ENCODE measurements at places on chromosomes 5 and 9.

DNA sequence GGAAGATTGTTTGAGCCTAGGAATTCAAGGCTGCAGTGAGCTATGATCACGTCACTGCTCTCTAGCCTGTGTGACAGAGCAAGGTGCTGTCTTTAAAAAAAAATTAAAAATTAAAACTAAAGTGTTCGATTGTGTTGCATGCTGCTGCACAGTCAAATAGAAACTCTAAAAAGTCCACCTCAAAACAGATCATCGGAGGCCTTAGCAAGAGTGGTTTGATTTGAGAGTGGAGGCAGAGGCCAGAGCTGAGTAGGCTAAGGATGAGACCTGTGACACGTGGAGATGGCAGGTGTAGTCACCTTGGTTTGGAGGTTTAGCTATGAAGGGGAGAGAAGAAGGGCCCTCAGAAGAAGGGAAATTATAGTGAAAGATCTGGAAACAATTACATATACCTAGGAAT lies 2.8 kb upstream of the PTPDC1 start:
- DNase-seq = no peak

DNA sequence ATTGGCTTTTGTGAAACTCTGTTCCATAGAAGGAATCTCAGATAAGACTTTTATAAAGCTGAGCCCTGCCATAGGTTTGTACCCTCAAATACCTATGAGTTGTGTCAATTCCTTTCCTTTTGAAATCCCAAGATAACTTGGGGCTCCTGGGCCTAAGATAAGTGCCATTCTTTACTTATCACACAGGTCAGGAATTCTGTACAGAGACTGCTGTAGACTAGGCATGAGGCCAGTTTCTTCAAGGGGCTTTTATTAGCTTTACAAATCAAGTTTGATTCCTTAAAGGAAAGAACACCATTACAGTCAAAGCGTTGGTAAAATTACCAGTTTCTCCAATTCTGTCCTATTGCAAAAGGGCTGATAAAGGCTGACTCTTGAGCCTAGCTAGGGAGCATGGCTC lies 39.2 kb downstream of the SHC3 start:
- peak; percentile 48 for DNase-seq

DNA sequence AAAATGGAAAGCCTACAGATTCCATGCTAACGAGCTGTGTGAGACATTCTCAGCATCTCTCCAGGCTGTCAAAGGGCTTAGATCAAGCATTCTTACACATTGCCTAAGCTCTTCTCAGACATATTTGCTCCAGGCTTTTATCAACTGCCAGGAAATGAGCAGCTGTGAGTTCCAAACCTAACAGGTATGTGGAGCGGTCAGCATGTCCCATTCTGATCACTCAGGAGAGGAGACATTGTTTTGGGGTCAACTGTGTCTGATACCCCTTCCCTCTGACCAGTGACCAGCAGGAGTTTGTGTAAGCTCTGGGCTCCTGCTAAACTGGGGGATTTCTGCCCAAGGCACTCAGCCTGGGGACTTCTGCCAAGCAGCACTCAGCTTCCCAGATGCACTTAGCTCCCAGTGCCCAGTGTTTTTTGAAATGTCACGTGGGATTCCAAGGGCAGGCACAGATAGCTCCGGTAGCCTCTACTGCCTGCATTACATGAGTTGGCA lies 229.1 kb downstream of the SEC61B start:
- DNase-seq = peak; percentile 62

GRCh38 chr9:77514886-77515711 lies 133.0 kb downstream of the GNA14 start:
- DNase-seq = peak; percentile 91

GRCh38 chr5:180806351-180807011 lies 3.9 kb upstream of the MGAT1 start:
- no peak for DNase-seq

GRCh38 chr5:141672841-141673813 lies 8.9 kb downstream of the ARAP3 start:
- DNase-seq = no peak

GRCh38 chr5:135308752-135309151 lies 90.3 kb downstream of the MACROH2A1 start:
- peak; percentile 97 for DNase-seq

GRCh38 chr5:157590478-157590877 lies 14.9 kb upstream of the ADAM19 start:
- DNase-seq = peak; percentile 43

DNA sequence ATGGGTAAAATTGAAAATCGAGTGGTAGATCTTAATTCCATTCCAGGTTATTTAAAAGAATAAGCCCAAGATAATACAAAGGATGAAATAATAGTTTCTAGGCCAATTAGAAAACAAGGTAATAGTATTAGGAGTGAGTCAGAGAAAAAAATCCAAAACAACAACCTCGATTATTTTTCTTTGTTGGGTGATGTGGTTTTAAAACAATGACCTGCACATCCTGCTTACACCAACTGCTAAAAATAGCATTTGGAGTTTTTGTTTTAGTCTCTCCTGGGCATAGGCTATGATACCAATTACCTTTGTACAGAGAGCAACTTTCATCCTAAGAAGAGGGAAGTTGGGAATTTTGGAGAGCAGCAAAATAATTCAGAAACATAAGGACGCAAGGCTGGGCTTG lies 101.7 kb upstream of the MYO10 start:
- peak; percentile 56 for DNase-seq

DNA sequence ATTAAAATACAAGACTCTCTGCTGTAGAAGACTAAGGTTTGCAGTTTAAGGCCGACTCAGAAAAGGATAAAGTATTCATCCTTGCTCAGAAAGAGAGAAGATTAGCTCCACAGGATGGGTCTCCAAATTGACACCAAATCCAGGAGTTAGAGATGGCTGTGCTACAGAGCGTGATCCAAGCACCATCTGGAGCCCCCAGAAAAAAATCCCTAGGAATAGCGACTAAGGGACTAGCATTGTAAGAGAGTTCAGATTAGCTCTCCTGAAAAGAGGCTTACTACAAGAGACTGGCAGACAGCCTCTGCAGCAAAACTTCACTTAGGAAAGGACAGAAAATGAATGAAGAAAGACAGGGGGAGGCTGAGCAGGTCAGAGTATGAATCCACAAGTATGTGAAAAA lies 3.7 kb downstream of the SIL1 start:
- no peak for DNase-seq

DNA sequence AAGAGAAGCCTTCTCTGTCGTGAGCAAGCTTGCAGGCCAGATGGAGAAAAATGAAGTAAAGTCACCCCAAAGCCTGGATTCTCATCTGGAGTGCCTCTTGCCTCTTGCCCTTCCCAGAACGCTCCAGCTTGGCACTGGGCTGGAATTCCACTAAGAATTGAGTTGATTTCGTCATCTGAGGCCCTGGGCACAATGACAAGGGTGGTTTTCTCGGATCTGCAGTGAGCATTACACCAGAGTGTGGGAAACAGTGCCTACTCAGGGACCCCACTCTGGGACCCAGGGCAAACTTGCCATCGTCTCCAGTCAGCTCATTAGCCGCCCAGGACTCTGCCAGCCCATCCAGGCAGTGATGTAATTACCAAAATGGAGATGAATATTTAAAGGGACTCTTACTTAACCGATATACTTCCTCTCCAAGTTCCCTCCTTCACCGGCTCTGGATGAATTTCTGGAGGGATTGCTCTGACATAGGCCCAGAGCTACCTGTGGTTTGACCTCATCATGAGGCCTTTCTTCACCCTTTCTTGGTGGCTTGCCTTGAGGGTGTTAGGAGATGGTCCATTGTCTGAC lies 44.7 kb upstream of the LCP2 start:
- DNase-seq = no peak

- DNase-seq = no peak
Measured at GRCh38 chr9:31736581-31737179, 647.8 kb upstream of the ACO1 start.

- peak; percentile 51 for DNase-seq
Measured at GRCh38 chr9:137049544-137050449, 3.8 kb upstream of the NPDC1 start.

DNA sequence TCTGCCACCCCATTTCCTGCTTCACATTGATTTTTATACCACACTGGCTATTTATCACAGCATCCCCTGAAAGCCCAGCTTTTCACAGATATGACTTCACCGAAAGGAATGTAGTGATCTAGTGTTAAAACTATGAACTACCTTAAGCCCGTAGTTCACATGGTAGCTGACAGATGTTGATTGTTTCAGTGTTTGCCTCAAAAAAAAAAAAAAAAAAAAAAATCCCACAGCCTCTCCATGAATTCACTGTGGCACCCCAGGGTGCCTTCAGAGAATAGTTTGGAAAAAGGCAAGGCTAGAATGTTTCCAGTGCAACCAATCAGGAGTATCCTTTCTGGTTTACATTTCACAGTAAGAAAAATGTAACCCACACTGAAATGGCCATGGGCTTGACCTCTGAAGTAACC lies 37.1 kb downstream of the GLIS3 start:
- DNase-seq = peak; percentile 92

DNA sequence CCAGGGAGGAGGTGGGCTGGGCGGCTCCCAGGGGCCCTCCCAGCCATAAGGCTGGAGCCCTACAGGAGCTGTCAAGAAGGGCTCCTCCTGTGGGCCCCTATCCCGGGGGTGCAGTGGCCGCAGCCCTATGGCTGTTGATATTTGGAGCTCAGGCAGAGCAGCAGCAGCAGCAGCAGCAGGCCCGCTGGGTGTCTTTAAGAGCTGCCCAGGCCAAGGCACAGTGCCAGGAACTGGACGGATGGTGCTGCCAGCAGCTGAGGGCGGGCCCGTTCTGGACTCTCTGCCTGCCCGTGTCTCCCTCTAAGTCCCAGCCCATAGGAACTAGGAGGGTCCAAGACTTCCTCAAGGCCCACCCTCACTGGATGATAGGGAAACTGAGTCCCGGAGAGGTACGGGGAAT lies 3.6 kb downstream of the AK1 start:
- peak; percentile 21 for DNase-seq
